ENCODE measurements at places on chromosomes 2 and 18.
A peak's percentile ranks its signal among the peaks of the same experiment; 100 is the strongest.

DNA sequence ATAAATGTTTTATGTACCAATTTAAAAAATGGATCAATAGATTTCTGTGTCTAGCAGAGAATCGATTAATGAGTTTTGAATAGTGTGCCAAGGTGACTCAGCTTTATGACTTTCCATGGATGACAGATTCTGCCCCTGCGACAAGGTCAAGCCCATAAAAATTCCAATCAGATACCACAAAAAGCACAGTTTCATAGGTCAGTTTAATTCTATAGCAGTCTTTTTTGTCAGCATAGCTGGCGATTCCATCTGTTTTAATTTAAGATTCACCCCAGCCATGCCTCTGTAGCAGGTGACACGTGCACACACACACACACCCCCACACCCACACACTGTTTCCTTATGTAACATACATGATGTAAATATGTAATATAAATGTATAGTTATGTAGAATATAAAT is 28.9 kb downstream of the RAB31 start:
- no peak for DNase-seq

- DNase-seq = no peak
Observed at GRCh38 chr2:206481056-206481455, 37.7 kb downstream of the ADAM23 start.

- no peak for DNase-seq
Observed at GRCh38 chr2:159195697-159196096, 90.8 kb downstream of the WDSUB1 start.

GRCh38 chr18:62279561-62279960 is 45.5 kb upstream of the TNFRSF11A start:
- DNase-seq = no peak

DNA sequence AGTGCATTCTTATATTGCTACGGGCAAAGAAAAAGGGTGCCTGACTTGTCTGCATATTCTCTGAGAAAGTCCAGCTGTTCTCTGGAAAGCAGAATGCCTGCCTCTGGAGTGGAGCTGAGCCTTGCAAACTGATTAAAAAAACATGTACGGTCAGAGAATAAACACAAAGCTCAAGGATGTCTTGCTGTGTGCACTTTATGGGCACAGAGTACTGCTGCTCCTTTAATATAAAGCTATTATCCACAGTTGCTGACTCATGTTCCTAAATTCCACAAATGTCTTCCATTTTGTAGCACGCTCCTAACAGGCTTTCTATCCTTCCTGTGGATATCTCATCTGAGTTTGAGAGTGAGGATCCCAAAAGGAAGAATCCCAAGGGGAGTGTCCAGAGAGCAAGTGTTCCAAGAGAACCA is 229.0 kb downstream of the MREG start:
- DNase-seq = peak; percentile 80

- DNase-seq = no peak
Observed at GRCh38 chr2:75482398-75482797, 78.3 kb downstream of the EVA1A start.

- no peak for DNase-seq
Observed at GRCh38 chr18:65988972-65989371, 238.2 kb downstream of the CDH7 start.

DNA sequence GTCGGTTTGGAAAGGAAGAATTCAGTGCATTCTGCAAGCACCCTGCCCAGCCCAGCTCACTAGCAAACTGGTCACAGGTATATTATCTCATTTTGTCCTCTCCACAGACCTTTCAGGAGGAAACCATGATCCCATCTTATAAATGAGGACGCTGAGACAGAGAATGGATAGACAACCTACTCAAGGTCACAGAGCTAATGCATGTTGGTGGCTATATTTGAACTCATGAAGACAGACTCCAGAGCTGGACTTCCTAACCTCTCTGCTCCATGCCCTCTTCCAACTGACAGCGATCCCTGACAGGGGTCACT is 29.5 kb downstream of the SERPINB5 start:
- DNase-seq = no peak

Data from foreskin fibroblast (primary cell).